ENCODE measurements at places on chromosomes 6 and 20. TPM values are rescaled to one million over a fixed set of nuclear protein-coding genes. Genes with fewer than 3 reads are reported as not detected.

CD109 gene
- polyA plus RNA-seq = 7.0 TPM

CD24 gene
- polyA plus RNA-seq = 25.0 TPM

HDGFL1 gene
- polyA plus RNA-seq = 303 TPM

SIRPB1 gene
- 0.84 TPM for polyA plus RNA-seq

ZBTB12 gene
- 6.3 TPM for polyA plus RNA-seq

PNLDC1 gene
- polyA plus RNA-seq = 31.6 TPM

GRCh38 chr20:911882-912600, 4.1 kb downstream of the ANGPT4 start:
- DNase-seq = no peak

GRCh38 chr6:30111266-30111856, 1.5 kb downstream of the TRIM31 start:
- DNase-seq = no peak

DNA sequence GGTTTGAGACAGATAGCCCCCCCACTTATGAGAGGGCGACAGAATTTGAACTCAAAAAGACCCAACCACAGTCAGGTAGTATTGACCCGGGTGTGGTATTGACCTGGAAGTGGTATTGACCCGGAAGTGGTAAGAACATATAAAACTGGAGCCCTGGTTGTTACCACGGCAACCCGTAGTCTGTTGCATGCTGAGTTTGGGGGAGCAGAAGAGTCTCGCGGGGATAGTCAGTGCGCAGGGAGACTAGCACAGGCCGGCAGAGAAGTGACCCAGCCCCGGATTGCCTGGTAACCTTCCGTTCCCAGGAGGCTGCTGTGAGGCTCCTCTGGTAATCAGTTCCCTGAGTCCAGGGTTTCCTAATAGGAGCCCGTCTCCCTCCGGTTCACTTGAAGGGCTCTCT, 96.2 kb downstream of the SNX5 start:
- DNase-seq = no peak

DNA sequence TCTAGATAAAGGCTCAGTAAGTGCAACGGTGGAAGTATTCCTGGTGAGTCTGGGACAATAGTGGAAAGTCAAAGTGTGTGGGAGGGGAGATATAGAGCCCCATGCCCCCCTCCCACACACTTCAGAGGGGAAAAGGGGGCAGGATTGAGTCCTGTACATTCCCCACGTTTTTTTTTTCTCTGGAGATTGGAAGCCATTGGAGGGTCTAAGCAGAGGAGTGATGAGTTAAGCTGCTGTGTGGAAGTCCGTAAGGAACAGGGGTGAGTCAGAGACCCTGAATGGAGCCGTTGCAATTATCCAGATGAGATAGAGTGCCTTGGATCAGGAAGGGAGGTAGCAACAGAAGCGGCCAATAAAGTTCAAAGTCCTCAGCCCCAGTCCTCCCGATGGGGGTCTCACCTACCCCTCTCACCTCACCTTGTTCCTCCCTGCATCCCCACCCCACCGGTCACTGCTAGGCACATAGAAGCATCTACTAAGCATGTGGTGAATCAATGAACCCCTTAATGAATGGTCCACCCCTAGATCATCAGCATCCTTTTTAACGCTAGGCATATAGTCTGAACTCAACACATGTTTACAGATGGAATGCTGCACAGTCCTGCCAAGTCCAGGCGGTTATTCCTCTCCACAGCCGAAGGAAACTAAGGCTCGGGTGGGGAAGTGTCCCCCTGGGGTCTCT, 662 bp upstream of the SLC9A8 start:
- no peak for DNase-seq

DNA sequence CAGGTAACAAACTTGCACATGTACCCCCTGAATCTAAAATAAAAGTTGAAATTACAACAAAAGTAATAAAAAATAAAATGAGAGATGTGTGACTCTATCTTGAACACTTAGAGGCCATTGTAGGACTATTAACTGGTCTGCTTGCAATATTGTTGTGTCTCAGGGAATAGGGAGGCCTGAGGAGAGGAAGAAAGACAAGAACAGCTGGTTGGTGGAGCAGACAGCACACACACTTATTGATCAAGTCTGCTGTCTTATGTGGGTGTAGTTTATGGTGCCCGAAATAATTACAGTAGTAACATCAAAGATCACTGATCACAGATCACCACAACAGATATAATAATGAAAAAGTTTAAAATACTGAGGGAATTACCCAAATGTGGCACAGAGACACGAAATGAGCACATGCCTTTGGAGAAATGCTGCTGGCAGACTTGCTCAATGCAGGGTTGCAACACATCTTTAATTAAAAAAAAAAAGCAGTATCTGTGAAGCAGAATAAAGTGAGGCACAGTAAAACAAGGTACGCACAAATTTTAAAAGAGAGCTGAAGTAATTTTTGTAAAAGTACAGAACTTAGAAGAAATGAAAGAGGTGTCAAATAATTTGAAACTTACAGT, 110.1 kb upstream of the HDAC2 start:
- DNase-seq = no peak

GRCh38 chr6:133632206-133632605, 256.7 kb upstream of the TCF21 start:
- DNase-seq = no peak

GRCh38 chr6:16656451-16656850, 104.8 kb downstream of the ATXN1 start:
- no peak for DNase-seq

DNA sequence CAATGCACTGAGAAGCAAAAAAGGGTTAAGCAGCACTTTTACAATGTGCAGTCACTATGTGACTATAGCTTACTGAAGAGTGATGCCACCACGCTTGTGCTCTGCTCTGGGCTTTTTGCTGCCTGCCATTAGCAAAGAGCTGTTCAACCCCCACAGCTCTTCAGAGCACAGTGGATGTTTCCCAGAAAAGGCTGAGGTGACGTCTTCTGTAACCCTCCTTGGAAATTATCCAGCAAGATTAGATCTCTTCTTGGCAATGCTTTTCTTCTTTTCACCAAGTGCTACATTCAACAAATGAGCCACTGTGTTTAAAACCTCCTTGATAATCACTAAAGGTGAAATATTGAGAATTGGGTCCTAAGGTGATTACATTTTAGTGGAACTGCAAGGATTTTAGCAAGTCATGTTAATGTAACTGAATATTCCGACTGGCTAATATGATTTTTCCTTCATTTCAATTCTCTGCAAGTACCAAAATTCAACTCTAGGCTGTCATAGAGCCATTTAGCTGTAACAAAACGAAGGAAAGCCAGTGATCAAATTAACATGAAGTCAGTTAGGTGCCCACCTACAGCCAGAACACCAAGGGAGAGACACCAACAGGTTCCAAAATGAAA, 34.9 kb downstream of the ELOVL5 start:
- DNase-seq = peak; percentile 75

DNA sequence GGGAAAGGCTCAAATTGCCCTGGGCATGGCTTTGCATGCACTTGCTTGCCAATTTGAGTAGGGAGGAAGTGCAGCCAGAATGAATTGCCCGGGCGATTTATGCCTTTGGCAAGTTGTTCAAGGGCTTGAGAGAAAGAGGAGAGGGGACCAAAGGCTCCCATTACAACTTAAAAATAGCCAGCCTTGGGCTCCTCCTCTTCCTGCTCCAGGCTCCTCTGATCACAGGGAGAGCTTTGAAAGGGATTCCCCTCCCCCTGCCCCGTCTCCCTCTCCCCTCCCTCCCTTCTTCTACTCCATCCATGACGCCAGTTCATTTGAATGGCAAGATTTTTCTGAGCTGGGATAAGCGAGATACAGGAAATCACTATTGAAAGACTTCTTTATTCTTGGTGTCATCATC, 304.9 kb upstream of the JAG1 start:
- no peak for DNase-seq

DNA sequence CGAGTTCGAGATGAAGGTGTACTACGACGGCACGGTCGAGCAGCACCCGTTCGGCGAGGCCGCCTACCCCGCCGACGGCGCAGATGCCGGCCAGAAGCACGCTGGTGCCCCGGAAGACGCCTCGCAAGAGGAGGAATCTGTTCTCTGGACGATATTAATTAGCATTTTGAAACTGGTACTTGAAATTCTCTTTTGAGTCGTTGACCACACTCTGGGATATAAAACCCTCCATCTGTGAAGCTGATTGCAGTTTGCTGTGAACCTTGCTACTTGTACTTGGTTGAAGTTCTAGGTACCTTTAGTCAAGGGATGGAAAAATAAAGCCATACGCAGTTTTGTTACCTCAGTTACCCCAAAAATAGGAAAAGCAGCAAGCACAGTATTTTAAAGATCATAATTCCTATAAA, 917 bp downstream of the C6orf120 start:
- no peak for DNase-seq

DNA sequence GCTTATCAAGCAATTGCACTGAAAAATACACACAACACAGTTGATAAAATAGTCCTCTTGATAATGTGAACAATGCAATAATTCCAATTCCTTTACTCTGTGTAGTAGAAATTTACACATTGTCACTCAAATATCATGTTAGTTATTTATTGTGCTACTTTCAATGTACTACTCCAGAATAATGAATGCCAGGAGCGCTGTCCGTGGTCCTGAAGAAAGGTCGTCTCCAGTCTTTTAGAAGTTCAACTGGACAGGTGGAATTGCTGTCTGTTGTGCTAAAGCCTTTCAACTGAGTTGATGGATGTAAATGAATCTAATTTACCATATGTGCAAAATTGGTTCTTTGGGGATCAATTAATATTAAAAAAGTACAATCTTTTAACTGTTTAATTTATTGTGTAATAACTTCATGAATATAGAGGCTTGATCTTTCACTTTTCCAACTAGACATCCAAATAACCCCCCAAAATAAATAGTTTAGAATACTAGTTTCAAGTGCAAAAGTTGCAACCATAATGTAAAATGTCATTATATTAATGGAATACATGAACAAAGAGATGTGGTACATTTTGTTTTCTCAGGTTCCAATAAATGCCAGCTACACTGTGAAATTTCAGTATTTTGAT, 3.2 kb downstream of the GRIK2 start:
- peak; percentile 84 for DNase-seq

Data from testis (tissue), 5 donors.